Ovary (tissue), 10 donors: ENCODE measurements at places on chromosomes 2 and 18.

DNA sequence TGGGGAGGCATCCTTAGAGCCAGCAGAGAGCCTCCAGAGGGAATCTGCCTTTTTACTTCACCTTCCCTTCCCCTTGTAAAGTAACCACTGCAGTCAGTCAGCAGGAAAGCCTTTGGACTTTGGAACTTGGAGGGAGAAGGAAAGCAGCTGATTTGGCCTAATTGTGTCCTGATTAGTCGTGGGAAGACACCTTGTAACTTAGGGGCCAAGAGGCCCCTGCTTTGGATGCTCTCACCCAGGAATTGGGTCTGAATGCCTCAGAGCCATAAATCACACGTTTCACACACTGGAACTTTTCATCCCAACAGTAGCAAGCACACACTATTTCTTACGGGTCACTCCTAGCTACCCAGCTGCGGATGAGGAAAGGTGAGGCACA lies 81.0 kb upstream of the PPM1B start:
- DNase-seq: no peak

DNA sequence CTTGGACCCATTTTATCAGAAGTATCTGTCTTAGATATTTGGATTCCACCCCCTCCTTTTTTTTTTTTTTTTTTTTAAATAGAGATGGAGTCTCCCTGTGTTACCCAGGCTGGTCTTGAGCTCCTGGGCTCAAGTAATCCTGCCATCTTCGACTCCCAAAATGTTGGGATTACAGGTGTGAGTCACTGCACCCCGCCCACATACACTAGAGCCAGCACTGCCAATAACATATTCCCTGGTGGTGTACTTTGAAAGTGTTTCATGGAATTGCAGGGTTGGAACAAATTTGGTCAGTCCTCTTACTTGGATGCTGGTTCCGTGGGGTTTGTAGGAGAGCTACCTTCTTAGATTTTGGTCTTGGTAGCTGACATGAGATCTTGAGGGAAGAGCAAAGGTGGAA lies 15.0 kb downstream of the PDCL3 start:
- DNase-seq: no peak

- DNase-seq: no peak
Observed at GRCh38 chr2:39717067-39717466, 51.4 kb downstream of the TMEM178A start.

- DNase-seq: no peak
Observed at GRCh38 chr2:131413148-131413747, 49.3 kb upstream of the RAB6D start.

- DNase-seq: no peak
Observed at GRCh38 chr2:8413589-8414135, 268.2 kb upstream of the ID2 start.

- DNase-seq: no peak
Observed at GRCh38 chr2:226308986-226309385, 490.6 kb downstream of the IRS1 start.

DNA sequence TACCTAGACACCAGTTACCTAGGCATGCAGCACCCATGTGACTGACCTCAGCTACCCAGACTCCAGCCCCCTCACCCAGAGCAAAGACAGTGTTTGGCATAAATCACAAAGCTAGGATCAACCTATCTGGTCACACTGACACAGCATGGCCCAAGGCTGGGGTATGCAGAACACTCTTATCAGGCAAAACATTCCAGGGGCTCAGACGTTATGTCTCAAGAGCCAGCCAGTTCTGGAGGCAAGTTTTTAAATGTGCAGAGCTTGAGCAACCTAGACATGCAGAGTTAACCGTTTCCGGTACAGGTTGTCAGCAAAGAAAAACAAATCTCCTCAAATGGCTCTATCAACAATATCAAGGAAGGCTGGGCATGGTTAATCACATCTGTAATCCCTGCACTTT lies 92.8 kb downstream of the AP1S3 start:
- DNase-seq: no peak

DNA sequence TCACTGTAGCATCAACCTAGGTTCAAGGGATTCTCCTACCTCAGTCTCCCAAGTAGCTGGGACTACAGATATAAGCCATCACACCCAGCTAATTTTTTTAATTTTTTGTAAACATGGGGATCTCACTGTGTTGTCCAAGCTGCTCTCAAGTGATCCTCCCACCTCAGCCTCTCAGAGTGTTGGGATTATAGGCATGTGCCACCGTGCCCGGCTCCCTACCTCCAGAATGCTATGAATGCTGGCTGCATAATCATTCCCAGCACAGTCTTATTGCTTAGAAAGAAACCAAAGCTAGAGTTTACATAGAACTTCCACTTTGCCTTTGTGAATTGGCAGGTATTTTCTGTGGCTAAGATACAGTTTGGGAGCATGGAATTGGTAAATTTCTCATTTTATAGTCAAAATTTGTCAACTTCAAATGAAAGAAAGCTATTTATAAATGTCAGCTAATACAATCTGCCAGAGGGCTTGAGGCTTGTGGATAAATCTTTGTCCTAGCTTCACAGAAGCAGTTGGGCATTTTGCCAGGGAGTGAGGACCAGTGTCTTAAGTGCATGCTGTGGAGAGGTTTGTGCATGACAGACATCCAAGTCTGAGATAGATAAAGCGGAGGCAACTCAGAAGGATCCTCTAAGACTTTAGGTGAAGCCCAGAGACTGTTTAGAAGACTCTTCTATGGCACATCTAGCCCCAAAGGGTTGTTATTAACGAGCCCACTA lies 175.4 kb downstream of the ANTXR1 start:
- no peak for DNase-seq

DNA sequence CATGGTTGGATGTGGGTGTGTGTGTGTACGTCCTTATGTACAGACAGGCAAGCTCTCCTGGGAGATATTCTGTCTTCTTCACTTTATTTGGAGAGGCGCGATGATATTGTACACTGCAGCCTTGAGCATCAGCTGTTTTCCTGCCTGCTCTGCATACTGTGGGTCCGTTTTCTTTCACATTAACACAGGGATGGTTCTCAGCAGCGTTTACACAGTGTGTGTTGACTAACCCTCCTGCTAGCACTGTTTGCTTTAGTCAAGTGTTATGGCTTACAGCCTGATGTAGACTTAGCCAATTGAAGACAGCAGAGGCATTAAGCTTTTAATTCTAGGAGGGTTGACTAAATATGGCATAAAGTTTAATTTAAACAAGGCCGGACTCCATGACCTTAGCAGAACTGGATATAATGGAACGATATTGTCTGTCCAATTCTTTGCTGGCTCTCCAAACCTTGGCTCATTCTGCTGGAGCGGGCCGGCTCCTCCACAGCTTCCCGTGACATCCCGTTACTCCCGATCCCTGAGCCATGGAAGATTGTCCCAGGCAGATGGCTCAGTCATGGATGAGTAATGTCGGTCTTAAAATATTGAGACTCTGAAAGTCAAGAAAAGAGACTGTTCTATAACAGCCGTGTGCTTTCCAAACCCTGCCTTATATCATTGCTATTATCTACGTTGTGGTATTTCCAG lies 134.7 kb downstream of the TPGS2 start:
- no peak for DNase-seq

GRCh38 chr2:45134014-45134413 lies 124.8 kb upstream of the SIX2 start:
- no peak for DNase-seq

DNA sequence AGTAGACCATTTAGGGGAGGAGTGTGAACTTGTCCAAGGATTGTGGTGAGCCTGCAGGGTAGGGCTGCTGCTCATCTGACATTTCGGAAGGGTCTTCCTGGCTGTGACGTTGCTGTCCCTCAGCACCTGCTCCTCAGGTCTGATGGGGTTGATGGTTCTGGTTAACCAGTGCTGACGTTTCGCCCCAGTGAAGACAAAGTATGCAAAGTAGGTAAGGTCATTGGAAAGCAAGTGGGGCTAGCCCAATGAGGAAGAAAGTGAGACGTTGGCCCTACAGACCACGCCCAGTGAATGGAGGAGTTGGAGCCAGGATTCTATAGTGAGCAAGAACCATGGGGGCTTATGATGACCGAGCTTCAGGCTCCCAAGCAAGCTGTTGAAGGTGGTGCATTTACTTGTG lies 33.4 kb upstream of the ZNF396 start:
- DNase-seq: no peak

- no peak for DNase-seq
Observed at GRCh38 chr2:66463206-66463755, 28.4 kb downstream of the MEIS1 start.

DNA sequence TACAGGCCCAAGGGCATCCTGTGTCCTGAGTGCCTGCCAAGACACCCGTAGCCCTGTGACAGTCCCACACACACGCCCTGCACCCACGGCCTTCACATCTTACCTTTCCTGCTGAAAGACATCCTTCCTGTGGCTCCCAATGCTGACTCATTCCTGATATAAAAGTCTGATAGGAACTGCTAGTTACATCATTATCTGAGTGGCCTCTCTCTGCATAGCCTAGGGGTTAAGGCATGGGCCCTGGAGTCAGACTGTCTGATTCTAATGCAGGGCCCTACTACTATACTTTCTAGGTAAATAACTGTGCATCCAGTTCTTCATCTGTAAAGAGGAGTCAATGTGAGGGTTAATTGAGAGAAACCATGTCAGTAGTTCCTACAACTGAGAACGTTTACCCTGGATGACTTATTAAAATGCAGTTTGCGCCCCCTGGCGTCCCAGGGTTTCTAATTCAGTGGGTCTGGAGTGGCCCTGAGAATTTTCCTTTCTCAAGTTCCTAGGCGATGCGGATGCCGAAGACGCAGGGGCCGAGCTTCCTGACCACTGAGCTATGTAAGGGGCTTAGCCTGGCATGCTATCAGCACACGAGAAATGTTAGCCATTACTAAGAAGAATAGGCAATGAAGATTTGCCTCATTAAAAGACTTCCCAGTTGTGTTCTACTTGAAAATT lies 6.0 kb upstream of the GPR45 start:
- DNase-seq: peak; percentile 60

GRCh38 chr2:227480528-227480927 lies 8.6 kb downstream of the AGFG1 start:
- no peak for DNase-seq

DNA sequence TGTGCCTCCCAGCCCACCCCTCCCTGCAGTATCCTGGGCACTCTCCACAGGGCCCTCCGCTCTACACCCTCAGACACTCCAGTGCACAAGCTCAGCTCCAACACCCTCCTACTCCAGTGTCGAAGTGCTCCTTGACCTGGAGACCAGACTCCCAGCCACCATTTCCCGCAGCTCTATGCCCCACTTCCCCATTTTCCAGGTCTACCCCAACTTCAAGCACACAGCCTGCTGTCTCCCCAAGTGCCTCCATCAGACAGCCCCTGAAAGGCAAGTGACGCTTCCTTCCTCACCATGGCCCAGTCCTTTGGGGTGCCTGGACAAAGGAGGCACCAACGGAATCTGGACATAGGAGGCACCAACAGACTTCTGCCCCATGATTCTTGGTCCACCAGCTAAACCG lies 7.2 kb downstream of the PASK start:
- no peak for DNase-seq

DNA sequence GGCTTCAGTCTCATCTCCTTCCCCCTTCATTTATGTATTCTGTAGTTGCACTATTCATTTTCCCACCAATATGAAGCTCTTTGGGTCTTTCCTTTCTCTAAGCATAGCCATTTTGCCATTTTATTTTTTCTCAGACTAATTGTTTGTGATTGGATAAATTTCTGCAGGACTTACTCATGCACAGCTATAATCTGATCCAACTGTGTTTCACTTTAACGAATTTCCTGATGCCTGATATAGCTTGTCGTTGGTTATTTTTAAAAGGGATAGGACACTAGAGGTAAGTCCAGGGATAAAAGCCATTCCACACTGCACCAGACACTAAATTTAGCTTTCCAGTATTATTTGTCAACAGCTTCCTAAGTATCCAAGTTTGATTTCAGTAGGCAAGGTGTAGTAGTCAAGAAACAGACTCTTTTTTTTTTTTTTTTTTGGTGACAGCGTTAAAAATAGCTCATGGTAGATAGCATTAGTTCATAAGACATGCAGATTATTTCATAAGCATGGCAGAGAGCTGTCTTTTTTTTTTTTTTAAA lies 17.4 kb downstream of the ASB18 start:
- no peak for DNase-seq

GRCh38 chr18:74388227-74388626 lies 68.9 kb downstream of the DIPK1C start:
- no peak for DNase-seq

DNA sequence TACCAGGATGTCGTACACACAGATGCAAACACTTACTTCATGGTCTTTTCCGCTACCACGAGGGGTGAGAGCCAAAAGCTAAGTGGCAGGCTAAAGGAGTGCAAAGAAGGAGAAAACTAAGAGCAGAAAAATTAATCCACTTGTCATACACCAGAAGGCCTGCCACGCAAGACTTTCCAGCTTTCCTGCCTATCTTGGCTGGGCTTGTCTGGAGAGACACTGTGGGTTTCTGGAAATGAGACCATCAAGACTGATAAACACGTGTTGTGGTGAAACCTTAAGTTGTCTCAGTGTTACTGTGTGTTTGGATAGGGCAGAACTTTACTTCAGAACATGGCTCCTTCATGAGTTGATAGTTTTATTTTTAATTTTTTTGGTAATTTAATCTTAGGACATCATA lies 175.6 kb downstream of the FMNL2 start:
- no peak for DNase-seq

DNA sequence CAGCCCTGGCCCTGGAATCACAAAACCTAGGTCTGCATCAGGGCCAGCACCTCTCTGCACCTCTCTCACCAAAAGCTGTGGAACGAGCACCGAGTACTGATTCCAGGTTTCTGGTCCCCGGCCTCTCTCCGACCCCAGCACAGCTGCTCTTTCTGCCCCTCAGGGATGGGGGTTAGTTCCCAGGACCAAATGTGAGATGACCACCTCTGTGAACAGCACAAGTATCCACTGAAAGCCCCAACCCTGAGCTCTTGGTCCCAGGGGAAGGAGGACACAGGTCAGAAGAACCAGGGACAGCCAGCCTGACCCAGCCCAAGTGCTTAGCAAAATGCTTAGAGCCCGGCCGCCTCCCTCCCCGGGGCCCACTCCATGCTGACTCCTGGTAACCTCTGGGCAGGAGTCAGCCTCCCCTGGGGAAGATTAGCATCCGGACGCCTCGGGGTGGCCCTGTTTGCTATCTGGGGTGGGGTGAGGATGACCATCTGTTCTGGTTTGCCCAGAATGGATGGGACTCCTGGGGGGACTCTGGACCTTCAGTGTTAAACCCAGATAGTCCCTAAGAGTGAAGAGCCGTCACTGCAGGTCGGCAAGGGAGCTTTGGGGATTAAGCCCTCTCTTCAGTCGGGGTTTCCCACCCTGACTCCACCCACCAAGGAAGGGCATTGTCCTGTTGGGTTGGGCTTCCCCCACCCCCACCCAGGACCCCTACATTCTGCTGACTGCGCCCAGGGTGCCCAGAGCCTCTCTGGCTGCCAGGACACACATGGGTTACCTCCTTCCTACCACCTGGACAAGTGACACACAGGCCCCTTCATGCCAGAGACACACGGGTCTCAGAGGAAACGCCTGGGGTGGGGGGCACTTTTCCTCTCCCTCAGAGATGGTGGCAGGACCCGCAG lies 9.4 kb upstream of the GPR55 start:
- DNase-seq: no peak

GRCh38 chr2:108594132-108594981 lies 60.1 kb downstream of the LIMS1 start:
- no peak for DNase-seq

DNA sequence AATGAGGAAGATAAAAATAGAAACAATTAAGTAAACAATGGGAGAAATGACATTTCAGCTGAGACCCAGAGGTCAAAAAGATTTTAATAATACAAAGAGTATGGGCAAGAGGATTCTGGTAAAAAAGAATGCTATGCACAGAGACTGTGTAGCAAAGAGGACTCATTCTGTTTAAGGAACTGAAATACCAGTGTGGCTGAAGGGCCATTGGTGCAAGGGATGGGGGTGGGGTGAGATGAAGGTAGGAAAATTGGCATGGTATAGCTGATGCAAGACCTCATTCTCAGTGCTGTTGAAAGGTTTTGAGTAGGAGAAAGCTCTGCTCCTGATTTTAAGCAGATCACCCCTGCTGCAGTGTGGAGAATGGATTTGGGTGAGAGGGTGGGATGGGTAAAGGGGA lies 10.8 kb downstream of the GALNT1 start:
- DNase-seq: no peak
